Fibroblast of mammary gland (primary cell): ENCODE measurements at places on chromosomes 5 and 9.
A peak's percentile ranks its signal among the peaks of the same experiment; 100 is the strongest.

DNA sequence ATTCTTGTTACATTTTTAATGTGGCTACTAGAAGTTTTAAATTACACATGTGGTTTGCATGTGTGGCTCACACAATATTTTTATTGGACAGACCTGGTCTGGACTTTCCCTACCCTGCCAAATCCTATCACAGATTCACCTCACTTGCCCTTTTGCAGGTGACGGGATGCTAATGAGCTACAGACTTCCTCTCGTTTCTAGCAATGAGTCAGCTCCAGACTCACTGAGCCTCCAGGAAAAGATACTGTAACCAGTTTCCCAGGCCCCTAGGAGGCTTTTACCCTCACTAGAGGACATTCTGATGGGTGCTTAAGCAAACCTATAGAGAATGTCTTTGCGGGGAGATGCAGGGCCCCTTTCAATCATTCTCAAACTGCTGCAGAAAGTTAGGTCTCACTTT lies 135.4 kb downstream of the WDR41 start:
- DNase-seq = peak; percentile 78

DNA sequence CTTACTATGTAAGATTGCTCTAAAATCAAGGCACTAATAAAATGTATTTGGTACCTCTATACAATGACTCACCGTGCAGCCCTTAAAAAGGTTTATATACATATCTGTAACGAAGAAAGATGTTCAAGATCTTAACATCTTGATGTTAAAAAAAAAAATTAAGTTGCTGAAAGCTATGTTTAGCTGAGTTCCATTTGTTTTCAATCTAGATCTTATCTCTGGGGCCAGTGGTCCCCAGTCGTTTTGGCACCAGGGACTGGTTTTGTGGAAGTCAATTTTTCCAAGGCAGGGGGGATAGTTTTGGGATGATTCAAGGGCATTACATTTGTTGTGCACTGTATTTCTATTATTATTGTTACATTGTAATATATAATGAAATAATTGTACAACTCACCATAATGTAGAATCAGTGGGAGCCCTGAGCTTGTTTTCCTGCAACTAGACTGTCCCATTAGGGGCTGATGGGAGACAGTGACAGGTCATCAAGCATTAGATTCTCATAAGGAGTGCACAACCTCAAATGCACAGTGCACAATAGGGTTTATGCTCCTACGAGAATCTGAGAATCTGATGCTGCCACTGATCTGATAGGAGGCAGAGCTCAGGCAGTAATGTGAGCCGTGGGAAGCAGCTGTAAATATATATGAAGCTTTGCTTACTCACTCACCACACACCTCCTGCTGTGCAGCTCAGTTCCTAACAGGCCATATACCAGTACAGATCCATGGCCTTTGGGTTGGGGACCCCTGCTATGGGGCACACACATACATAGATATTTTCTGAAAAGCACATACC lies 27.6 kb upstream of the TSLP start:
- DNase-seq = peak; percentile 28

DNA sequence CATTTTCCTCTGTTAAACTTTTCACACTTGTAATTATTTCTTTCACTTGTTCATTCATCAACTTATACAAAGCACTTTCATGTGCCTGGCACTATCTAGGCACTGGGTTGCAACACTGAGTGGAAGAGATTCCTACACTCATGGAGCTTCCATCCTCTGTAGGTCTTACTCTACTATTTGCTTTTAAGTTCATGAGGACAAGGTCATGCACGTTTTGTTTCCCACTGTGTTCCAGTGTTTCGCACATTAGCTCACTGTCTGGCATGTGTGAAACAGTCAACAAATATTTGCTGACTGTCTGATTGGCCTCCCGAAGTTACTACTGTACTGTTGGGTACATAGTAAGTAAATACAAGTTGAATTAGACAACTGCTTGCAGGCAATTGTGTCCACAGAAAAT lies 87.9 kb upstream of the IFNK start:
- DNase-seq = no peak

- DNase-seq = no peak
These were observed 157.8 kb downstream of the FGF18 start for GRCh38 chr5:171577042-171577758.

GRCh38 chr9:94801234-94801633 lies 74.7 kb downstream of the AOPEP start:
- DNase-seq = peak; percentile 89

DNA sequence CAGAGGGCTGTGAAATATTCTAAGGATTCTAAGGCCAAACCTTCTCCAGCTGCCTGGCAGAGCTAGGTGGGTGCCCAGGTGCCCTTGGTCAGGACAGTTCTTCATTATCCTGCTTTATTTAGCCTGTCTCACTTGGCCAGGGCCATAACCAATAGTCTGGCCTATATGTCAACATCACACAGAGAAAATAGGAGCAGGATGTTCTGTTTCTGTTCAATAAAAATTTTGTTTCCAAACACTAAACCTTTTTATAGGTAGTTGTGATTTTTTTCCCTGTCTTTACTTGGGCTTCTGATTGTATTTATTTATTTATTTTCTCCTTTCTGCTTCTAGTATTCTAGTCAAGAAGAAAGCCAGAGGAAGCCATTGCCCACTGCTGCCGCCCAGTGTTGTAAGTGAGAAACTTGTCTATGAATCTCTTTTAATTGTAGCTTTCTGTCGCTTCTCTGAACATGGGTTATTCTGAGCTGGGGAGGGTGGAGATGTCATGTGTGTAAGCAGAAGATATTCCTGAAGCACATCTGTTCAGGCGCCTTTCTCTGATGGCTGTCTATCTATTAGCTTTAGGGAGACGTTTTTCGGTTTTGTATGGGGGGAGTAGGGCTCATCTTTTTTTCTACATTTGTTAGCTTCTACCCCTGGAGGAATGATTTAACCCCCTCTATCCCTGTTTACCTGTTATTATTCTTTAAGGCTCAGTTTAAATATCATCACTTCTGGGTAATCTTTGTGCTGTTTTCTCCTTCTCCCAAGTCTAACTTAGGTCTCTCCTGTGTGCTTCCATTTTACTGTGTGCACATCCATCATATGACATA lies 97.1 kb downstream of the UNC13B start:
- peak; percentile 81 for DNase-seq

GRCh38 chr5:75040973-75041372 lies 11.4 kb downstream of the GCNT4 start:
- peak; percentile 63 for DNase-seq

- DNase-seq = no peak
These were observed 314.1 kb upstream of the ATP10B start for GRCh38 chr5:161165998-161166660.

GRCh38 chr9:109817146-109817845 lies 37.3 kb downstream of the PALM2AKAP2 start:
- peak; percentile 87 for DNase-seq

GRCh38 chr5:178356431-178356872 lies 123.8 kb upstream of the PHYKPL start:
- DNase-seq = no peak

DNA sequence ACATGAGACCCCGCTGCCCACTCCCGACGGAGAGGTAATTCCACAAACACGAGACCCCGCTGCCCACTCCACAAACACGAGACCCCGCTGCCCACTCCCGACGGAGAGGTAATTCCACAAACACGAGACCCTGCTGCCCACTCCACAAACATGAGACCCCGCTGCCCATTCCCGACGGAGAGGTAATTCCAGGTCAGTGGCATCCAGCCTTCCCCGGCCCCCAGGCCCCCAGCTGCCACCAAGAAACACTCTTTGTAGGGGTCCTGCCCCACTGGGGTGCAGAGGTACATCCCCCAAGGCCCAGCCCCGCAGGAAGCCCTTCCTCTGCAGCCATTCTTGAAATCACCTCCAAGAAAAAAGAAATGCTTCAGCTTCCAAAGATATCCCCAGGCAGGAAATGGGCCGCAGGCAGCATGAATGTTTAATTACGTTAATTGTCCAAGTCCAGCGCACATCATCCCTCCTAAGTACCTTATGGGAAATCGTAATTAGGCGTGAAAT lies 115.9 kb downstream of the ADAMTS2 start:
- DNase-seq = no peak

- no peak for DNase-seq
These were observed 58.0 kb downstream of the SLC22A5 start for GRCh38 chr5:132427281-132428146.

DNA sequence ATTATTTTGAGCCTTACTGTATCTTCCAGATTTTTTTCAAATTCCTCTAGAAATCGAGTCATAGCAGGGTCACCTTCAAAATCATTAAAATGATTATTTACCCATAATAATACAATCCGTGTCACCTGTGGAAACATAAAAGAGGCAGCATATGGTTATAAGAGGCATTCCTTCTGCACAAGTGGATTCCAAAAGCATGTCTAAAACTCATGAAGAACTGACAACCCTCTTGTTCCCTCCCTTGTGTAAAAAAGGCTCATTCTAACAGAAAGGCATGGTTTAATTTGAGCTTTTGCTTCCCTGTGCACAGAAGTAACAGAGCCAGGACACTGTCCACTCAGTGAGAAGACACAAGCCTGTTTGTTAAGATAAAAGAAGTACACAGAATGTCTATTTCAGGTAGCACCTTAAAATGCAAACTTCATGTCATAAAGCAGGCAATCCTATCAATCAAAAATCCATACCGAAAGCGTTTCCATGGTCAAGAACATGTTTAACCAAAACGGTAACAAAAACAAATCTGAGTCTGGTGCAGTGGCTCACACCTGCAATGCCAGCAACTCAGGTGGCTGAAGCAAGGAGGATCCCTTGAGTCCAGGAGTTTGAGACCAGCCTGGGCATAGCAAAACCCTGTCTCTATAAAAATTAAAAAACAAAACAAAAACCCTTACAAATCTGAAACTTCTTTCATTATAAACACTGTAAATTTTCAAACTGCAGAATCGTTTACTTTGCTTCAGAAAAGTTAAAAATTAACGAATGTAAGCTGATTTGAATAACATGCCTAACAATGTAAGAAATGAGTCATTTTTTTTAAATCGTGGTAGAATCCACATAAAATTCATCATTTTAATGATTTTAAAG lies 139.3 kb downstream of the RAPGEF6 start:
- DNase-seq = no peak

- no peak for DNase-seq
These were observed 1.7 kb upstream of the ANGPTL2 start for GRCh38 chr9:127124111-127124531.

GRCh38 chr5:151772846-151773561 lies 1.2 kb downstream of the G3BP1 start:
- peak; percentile 44 for DNase-seq

- DNase-seq = no peak
These were observed 24.3 kb downstream of the FBXO10 start for GRCh38 chr9:37551888-37552287.

- no peak for DNase-seq
These were observed 682 bp upstream of the RIGI start for GRCh38 chr9:32526707-32527048.

GRCh38 chr9:111815285-111816070 lies 20.7 kb upstream of the SHOC1 start:
- no peak for DNase-seq

DNA sequence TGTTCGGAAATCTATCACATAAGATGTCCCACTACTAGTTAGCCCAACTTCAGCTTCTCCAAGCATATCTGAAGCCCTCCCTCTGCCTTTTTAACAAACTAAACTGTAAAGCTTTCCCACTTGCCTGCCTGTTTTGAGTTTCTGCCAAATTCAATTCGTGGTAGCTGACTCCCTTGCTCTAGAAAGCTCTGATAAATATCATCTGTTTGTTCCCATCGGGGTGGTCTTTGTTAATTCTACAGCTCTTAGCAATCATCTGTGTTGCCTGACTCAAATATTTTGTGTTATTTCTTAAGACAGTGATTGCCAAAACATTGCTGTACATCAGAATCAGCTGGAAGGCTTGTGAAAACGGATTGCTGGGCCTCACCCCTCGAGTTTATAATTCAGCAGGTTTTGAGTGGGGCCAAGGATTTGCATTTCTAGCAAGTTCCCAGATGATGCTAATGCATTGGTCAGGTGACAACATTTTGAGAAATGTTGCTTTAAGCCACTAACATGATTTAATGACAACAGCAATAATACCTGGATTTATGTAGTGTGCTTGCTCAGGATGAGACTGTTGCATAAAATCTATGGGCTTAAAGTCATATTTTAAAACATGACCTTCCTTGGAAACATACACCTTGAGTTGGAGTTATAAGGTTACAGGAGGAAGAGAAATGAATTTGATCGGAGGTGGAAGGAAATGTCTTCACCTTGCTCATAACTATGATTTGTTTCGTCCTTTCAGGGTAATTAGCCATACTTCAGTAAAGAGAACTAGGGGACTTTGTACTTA lies 631.9 kb downstream of the PSAT1 start:
- DNase-seq = no peak

- no peak for DNase-seq
These were observed 119.4 kb upstream of the VLDLR start for GRCh38 chr9:2502210-2502609.

DNA sequence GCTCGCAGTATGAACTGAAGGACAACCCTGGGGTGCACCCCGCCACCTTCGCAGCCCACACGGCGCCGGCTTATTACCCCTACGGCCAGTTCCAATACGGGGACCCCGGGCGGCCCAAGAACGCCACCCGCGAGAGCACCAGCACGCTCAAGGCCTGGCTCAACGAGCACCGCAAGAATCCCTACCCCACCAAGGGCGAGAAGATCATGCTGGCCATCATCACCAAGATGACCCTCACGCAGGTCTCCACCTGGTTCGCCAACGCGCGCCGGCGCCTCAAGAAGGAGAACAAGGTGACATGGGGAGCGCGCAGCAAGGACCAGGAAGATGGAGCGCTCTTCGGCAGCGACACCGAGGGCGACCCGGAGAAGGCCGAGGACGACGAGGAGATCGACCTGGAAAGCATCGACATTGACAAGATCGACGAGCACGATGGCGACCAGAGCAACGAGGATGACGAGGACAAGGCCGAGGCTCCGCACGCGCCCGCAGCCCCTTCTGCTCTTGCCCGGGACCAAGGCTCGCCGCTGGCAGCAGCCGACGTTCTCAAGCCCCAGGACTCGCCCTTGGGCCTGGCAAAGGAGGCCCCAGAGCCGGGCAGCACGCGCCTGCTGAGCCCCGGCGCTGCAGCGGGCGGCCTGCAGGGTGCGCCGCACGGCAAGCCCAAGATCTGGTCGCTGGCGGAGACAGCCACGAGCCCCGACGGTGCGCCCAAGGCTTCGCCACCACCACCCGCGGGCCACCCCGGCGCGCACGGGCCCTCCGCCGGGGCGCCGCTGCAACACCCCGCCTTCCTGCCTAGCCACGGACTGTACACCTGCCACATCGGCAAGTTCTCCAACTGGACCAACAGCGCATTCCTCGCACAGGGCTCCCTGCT lies 3.8 kb downstream of the IRX1 start:
- DNase-seq = peak; percentile 29
